Right ventricle myocardium superior (tissue), 1 donor: ENCODE measurements at places on chromosomes 5 and 9. TPM values are rescaled to one million over a fixed set of nuclear protein-coding genes. Genes with fewer than 3 reads are reported as not detected.

DNA sequence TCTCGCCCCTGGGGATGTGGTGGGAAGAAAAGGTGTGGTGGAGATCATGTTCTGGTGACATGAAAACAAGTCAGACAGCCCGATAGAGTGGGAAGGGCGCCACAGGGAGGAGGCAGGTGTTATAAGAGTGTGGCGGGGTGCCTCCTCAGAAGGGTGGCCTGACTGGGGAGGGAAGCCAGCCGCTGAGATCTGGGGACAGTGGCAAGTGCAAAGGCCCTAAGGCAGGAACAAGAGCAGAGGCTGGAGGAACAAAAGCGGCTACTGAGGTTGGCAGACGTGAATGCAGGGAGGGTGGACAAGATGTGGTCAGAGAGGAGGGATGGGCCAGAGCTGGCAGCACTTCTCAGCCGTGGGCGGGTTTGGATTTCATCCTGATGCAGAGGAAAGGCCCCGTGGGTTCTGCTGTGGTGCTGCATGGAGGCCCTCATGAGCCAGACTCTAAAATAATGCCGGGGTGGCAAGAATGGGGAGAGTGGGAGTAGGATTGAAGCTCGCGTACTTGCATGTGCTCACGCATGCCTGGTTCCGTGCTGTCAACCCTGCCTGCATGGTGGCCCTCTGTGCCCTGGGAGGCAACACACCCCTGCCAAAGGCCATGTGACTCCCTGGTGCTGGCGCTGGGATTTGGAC, 89.2 kb downstream of the MVB12B start:
- no peak for DNase-seq

DNA sequence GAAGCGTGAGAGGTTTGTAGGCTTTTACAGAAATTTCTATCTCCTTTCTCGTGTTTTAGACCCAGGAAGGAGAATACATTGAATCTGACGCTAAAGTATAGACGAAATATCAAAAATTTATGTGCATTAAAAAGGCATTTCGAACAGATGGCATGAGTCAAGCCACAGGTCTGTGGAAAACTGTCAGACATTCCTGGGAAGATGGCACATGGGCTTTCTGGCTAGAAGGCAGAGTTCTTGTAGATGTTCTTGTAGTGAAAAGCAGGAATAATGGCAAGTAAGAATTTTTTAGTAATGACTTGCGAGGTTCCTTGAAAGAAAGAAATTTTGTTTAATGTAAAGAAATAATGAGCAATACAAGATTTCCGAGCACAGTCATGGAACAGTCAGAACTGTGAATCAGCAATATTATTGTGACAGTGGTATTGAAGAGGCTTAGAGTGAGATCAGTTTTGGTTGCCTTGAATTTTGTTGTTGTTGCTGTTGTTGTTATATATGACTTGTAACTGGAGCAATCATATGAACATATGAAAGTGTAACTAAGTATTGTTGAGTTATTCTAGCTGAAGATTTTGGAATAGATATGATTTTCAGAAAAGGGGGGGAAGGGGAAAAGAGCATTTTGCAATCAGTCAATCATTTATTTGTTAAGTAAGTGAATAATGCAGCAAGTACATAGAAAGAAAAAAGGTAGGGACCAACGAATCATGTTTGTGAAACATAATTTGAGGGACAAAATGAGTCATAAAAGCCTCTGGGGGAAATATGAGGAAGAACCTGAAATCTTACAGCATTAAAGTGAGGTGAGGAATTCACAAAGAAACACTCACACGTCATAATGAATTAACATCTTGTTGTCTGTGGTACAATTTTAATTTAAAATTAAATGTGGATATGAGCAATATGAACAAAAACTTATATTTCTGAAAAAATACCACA, 339.0 kb upstream of the CTNND2 start:
- no peak for DNase-seq

GRCh38 chr5:180643191-180643851, 6.1 kb downstream of the FLT4 start:
- DNase-seq, result no peak

DNA sequence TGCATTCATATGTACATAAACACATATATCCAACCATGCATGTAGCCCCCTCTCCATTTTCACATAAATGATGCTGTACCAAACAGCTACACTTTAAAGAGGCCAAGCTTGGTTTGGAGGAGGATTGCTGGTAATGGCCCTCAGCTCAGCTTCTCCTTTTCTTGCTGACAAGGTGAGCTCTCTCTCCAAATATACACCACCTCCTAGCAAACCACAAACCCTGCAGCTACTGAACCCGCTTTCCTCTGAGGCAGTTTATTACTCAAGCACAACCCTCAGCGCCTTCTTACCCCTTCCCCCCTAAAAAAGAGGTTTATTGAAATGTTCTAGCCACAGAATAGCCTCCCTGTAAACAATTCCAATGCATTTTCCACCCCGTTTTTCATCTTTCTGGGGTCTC, 54.0 kb downstream of the ALG2 start:
- no peak for DNase-seq

DNA sequence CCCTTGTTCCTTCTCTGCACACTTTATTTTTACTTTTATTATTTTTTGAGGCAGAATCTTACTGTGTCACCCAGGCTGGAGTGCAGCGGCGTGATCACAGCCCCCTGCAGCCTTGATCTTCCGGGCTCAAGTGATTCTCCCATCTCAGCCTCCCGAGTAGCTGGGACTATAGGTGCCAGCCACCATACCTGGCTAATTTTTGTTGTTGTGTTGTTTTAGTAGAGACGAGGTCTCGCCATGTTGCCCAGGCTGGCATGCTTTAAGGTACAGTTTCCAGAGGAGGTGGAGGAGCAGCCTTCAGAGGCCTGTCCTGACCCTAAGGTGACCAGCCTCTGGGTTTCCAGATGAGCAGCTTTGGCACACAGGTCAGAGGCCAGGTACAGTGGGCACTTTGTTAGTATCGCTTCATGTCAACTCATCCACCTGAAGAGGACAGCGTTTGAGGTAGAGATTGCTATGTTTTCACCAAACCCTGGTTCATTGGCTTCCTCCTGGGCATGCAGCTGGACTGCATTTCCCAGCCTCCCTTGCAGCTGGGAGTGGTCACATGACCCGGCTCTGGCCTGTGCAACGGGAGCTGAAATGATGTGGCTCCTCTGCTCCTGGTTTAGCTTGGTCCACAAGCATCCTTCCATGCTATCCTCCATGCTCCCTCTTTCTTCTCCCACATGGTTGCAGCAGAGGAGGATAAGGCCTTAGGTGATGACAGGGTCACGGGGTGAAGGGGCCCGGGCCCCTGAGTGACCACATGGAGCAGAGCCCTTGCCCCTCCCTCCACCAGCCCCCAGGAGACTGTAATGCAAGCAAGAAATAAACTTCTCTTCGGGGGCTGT, 139.3 kb upstream of the IER5L start:
- no peak for DNase-seq

DNA sequence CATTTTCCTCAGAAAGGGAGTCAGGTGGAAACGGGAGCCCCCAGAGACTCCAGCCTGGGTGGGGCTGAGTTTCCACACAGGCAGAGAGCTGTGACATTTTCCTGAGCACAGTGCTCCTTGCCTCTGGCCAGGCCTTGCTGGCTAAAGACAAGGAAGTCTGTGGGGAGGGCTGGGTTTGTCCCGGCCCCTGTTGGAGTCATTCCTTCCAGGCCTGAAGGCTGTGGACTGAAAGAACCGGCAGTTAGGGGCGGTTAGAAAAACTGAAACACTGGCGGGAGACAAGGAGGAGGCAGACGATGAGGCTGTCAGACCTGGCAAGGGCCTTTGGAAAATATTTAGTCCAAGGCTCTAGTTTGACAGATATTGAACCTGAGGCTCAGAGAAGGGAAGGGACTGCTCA, 29.9 kb downstream of the COL15A1 start:
- peak; percentile 84 for DNase-seq

DNA sequence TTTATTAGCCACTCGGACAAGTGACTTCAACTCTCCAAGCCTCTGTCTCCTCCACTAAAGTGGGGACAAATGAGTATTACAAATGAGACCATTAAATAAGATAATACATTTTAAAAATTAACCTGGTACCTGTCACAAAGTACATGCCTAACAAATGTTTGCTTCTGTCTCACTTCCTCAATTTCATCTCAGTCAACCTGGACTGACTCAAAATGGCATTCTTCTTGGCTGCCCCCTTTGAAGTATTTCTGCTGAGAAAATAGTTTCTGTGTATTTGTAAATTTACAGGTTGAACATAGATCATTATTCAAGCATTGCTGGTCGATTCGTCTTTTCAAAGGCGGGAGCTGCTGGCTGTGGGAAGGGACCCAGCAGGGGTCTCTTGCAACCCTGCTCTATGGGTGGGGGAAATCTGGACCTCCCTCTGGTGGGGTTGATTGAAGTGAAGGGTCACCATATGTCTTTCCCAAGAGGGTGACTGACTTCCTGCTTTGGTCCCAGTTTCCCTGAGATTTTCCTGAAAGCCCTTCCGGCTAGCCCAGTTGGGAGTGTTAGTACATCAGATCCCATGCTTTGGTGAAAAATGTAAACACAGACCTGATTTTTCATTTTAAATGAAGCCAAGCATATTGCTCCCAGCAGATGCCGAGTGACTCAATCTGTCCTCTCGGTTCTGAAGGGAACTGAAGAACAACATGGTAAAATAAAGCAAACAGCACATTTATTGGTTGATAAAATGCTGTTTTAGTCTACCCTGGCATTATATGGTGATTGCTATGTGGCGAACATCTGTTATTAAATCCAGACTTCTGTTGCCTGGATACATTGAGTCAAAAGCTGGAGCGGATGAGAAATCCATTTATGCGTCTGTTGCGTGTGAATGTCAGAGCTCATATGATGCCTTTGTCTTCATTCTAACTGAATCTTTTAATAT, 73.0 kb downstream of the KCNIP1 start:
- no peak for DNase-seq

- no peak for DNase-seq
Measured at GRCh38 chr9:23731353-23731752, 94.7 kb downstream of the ELAVL2 start.

DNA sequence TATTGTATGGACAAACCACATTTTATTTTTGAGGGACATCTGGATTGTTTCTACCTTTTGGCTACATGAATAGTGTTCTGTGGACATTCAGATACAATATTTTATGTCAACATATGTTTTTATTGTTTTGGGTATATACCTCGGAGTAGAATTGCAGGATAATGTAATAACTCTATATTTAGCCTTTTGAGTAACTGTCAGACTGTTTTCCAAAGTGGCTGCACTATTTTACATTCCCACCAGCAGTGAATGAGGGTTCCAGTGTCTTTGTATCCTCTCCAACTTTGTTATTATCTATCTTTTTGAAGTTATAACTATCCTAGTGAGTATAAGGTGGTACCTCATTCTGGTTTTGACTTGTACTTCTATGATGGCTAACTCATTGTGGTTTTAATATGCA, 11.0 kb downstream of the NDUFS4 start:
- no peak for DNase-seq

- DNase-seq, result no peak
Measured at GRCh38 chr9:8871796-8872445, 1072.3 kb upstream of the DMAC1 start.

- no peak for DNase-seq
Measured at GRCh38 chr9:106179191-106179590, 484.9 kb downstream of the TMEM38B start.

DNA sequence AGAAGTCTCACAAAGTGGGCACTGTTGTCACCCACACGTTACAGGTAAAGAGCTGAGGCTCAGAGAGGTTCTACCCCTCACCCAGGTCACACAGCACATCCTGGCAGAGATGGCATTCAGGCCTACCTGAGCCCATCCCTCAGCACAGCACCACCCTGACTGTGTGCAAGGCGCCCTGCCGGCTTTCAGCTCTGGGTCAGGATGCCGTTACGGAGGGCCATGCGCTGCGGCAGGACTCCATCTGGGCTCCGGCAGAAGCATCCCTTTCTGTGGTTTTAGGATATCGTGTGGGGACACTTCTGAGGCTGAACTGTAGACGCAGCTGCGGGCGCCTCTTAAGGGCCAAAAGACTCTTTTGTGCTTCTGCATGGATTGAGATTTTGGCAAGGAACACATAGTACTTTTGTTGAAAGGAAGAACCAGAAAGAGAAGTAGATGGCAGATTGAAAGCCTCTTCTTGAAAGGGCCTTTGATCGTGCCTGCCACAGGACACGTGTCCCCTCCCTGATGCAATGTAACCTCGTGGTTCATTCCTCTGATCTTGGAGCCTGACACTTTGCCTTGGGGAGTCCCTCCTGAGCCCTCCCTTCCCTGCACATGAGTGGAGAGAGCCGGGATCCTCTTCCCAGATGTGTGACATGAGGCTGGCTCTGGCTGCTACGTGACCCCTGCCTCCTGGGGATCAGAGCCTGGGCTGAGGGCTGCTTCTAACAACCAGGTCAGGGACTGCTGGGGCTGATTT, 31.3 kb downstream of the USP20 start:
- DNase-seq, result no peak

- DNase-seq, result no peak
Measured at GRCh38 chr9:70228118-70228517, 30.7 kb upstream of the SMC5 start.

DNA sequence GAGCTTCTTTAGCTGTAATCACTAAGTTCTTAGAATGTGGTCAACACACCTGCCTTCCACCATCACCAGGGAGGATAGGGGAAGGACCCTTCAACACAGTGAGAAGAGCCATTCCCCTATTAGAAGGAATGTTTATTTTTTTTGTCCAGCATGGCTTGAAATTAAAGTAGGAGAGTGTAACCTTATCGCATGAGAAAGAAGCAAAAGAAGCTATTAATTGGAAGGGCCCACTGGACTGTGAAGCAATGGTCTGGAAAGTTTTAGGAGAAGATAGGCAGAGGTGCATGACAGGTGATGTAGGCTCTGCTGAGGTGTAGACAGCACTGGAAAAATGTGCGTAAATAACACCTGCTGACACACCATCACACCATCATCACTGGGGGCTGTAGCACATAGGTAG, 1526.0 kb downstream of the MAT2B start:
- DNase-seq, result no peak

Gene RNF145
- total RNA-seq, result 20.7 TPM

Gene FOXD4
- total RNA-seq, result not detected

Gene GDF9
- 0.16 TPM for total RNA-seq

Gene ASS1
- 74.4 TPM for total RNA-seq

Gene PCDHB4
- 1.7 TPM for total RNA-seq

Gene TMEFF1
- not detected for total RNA-seq

Gene PCDHA9
- total RNA-seq, result not detected
